ENCODE measurements at places on chromosomes 12 and 14.

DNA sequence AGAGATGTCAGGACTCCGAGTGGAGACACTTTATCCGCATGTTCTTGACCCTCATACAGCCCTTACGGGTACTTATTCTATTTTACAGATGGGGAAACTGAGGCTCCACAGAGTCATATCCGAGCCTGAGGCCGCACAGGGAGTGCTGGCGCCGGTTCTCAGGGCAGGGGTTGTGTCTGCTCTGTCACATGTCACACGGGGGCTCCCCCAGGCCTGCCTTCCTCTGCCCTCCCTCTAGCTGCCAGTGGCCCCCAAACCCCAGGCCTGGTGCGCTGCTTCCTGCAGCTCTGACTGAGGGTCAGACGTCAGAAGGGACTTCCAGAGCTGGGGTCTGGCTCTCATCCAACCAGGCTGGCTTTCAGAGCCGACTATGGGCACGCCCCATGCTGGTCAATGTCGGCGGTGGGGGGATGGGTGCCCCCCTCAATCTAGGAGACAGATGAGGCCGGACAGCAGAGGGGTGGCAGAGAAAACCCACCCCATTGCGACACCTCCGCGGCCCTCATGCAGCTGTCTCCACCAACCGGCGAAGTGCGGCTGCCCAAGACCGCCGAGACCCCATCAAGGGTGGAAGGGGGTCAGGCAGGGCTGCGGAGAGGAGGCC lies 811 bp upstream of the INF2 start:
- no peak for DNase-seq

GRCh38 chr12:48063530-48063929 lies 42.3 kb downstream of the SENP1 start:
- DNase-seq, result no peak

DNA sequence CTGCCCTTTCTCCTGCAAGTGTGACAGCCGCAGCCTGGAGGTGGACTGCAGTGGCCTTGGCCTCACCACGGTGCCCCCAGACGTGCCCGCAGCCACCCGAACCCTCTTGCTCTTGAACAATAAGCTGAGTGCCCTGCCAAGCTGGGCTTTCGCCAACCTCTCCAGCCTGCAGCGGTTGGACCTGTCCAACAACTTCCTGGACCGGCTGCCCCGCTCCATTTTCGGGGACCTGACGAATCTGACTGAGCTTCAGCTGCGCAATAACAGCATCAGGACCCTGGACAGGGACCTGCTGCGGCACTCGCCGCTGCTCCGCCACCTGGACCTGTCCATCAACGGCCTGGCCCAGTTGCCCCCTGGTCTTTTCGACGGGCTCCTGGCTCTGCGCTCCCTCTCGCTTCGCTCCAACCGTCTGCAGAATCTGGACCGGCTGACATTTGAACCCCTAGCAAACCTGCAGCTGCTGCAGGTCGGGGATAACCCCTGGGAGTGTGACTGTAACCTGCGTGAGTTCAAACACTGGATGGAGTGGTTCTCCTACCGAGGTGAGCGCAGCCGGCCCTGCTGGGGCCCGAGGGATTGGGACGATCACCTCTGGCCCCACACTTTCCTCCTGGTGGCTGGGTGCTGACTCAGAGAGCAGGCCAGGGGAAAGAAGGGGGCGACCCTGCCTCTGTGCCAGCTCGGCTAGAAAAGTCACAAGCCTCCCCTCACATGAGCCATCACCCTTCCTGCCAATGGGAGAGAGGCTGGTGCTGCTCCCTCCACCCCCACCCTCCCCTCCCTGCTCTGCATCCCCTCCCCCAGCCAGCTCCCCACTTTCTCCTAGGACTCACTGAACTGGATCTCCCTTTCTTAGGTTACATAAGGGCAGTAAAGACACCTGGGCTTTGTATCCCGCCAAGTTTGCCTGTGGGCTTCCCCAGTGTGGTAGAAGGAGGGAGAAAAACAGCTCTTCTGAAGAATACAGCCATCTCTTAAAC lies 10.9 kb downstream of the LRTM2 start:
- peak; percentile 2 for DNase-seq

DNA sequence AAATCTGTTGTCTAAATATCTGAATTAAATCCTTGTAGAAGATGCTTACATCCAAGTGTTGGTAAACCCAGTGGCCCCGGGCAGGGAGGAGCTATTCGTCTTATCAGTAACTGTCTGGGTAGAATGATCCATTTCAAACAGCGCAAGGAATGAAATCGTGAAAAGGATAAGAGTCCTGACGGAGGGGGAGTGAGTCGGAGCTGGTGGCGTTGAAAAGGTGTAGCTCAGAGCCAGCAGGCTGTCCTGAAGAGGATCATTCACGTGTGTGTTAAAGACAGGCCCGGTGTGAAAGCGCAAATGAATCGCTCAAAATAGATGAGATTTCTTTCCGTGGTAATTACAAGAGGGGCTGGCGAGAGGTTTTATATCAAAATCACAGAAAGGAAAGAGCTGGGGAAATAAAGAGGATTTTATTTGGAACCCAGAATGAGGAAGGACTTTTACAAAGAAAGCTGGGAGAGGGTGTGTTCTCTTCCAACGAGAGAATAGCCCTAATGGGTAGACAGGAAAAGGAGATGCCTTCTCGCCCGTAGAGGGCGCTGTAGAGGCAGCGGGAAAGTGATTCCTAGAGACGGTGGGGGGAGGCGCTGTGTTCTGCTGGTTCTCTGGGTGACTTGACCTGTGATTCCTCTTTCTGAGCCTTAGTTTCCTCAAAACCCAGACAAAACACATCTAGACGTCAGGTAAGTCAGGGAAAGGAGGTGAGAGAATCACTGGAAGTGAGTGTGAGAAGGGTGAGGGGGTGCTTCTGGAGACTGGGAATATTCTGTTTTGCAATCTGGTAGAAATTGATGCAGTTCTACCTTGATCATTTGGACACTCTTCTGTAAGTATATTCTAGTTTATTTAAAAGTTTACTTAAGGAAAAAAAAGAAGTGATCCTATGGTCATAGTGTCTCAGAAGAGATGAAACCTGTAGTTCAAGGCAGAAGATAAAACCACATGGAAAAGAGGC lies 39.3 kb downstream of the SRRM4 start:
- DNase-seq, result no peak

DNA sequence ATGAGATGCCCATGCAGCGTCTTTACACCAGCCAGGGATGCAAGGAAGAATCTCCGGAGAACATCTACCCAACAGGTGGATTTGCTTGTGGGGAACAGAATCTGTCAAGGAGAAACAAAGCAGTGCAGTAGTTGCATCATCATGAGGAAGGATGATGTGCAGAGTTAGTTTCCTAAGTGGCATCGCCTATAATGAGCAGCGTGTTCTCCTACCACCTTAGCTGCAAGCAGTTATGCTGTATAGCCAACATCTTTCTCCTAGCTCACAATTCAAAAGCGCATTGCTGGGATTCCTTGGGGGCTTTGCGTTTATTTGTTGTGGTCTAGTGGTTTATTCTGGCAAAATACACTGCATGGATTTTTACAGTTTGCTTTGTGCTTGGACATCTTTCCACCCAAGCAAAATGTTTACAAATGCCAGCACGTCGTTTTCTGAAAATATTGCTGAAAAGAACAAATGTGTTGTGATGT lies 233.0 kb downstream of the RGS6 start:
- DNase-seq, result no peak

GRCh38 chr14:32696325-32697091 lies 242.2 kb upstream of the NPAS3 start:
- DNase-seq, result no peak

DNA sequence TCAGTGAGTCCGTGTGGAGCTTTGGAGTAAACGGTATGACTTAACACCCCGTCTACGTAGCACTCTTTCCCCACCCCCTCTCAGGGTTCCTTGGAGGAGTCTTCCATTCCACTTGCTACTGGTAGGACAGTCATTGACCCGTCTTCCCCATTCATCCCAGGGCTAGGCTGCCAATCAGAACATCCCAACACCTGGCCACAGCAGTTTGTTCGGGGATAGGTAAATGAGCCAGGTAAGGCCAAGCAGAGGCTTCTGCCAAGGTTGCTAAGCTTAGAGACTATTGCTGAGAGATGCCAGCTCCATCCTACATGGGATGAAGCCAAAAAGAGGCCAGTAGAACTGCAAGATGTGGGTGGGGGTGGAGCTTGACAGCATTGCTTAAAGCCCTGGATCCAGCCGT lies 130.8 kb downstream of the BCL11B start:
- no peak for DNase-seq

DNA sequence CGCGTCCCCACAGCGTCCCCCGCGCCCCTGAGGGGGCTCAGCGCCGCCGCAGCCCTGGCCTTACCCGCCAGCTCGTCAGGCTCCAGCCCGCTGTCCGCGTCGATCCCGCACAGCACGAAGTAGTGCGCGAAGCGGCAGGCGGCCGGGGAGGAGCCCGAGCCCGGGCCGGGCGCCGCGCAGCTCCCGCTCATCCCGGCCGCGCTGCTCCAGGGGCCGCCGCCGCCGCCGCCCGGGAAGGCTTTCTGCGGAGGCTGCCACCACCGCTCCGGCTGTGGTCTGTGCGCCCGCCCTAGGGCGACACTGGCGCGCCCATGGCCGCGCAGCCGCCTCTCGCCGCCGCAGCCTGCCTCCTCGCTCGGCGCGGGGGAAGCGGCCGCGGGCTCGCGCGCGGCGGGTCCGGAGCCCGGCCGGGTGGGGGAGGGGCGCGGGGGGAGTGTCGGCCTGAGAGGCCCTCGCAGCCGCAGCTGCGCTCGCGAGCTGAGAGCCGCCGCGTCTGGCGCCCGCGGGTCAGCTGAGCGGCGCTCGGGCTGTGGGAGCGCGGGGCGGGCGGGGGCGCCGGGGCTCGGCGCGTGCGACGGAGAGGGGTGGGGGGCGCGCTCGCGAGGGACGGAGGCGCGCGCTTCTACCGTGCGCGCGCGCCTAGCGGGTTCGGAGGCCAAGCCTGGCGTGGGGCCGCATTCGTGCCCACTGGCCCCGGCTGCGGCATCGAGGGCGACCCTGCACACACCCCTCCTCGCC lies at the start of gene DENND5B:
DENND5B (minus strand) TSS at position 495 of the 738 bp plus-strand sequence; CDS start at position 191, 304 bp downstream.
- peak; percentile 8 for DNase-seq

- no peak for DNase-seq
Measured at GRCh38 chr14:58467575-58467974, 40.1 kb downstream of the KIAA0586 start.

DNA sequence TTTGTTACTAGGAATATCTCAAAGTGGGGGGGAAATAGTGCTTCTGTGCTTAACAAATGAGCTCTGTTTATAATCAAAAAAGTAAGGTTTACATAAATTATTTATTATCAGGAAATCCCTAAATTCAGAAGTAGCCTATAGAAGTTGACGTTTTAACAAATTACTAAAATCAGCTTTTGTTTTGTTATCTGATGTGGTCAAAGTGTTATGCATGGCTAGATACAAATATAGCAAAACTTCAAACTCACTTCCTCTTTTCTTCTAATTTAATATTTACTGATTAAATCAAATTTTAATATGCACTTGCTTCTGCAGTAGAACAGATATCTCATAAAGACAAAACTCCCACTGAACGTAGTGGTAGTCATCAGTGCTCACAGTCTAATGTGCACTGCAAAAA lies 47.5 kb downstream of the GARIN6 start:
- no peak for DNase-seq

DNA sequence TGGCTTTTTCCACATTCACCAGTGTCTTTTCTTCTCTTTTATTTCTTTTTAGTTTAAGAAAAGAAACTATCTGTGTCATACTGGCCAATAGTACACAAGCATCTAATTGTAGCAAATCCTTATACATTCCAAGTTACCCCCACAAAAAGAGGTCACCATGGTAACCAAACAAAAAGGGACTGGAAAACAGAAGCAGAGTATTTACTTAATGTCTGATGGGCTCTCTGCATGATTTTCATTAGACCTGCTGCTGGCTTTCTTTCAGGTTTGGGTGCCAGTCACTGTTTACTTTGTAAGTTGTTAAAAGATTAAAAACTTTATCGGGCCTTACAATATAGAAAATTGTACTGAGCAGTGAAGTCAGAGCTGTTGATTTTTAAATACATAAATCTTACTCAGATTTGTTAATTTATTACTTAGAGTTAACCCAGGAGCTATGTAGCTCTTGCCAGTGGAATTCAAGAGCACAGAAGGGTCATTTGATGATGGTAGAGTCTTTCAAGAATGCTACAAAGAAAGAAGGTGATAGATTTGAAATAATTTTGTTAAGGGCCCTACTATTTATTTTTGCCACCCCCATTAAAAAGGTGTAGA lies 123.9 kb downstream of the BRMS1L start:
- DNase-seq, result no peak

DNA sequence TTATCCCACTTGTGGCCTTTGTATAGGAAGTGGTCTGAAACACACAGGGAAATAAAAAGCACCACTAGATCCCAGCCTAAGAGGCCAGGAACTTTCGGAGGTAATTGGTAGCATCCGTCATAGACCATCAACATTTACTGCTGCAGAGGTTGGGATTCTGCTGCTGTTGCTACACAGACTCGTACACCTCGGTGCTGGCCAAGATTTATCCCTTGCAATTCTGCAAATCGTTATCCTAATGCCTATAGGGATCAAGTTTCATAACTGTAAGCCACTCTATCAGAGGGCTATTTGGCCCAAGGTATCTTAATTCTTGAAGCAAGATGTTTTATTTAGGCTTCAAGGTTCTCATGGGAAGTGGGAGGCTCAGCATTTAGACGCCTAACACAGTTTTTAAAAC lies 913.6 kb downstream of the GALC start:
- DNase-seq, result no peak

DNA sequence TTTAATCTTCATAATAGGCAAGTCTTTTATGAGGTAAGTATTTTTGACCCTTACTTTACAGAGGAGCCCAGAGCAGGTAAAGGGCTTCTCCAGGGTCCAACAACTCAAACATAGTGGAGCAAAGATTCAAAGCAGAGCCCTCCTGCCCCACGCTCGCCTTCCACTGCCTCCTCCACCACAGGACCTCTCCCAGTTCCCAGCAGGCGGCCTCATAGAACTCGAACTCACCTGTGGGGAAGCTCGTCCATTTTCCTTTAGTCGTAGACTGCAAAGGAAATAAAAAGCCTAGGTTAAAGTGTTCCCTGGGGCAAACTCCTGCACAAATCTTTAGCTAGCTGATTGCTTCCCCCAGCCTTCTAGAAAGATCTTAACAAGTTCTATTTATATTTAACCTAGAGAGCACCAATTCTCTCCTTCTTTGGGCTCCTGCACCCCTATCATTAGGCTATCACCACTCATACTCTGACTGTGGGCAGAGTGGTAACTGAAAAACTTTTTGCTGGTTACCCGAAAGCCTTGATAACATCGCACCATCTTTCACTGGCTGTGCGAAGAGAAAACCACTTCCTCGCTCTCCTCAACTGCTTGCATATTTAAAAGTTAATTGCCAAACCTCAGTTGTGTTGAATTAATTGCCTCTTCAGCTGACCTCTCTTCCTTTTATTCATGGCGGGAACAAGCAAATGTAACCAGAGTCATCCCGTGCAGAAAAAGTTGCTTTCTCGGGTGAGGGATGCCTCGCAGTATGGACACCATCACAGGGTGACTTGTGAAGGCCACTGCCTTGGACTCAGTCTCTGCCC lies 299.6 kb downstream of the DPF3 start:
- DNase-seq, result peak; percentile 36

Measured in stimulated activated CD8-positive, alpha-beta memory T cell treated with anti-CD3 and anti-CD28 coated beads, Interleukin-15, amount 100 ng/mL, for 48 hours (primary cell).